Cerebellum (tissue), 4 donors: ENCODE measurements at places on chromosomes 12 and 14.

DNA sequence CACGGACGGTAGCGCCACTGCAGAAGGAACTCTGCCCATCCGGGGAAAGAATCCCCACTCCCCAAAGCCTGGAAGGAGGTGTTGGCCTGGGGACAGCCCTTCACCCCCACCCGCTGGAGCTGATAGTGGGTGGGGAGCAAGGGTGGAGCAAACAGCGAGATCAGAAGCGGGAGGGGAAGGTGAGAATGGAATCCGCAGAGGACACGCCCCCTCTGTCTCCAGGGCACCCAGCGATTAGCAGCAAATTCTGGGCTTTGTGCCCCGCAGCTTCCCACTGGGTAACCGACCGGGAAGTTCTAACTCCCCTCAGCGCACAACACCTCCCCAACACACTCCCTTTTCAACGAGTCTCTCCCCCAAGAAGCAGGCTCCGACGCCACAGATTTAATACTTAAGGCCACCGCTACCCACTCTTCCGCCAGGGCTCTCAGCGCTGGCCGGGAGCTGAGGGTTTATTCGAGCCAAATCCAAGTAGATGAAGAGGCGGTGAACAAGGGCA is 1.4 kb downstream of the SLC25A29 start:
- DNase-seq = peak; percentile 36

- DNase-seq = no peak
These were observed 86.8 kb downstream of the SOX5 start for GRCh38 chr12:23862701-23863100.

- DNase-seq = no peak
These were observed 106.2 kb downstream of the NUAK1 start for GRCh38 chr12:106032623-106032925.

- DNase-seq = no peak
These were observed 48.0 kb downstream of the ARF6 start for GRCh38 chr14:49940808-49941421.

DNA sequence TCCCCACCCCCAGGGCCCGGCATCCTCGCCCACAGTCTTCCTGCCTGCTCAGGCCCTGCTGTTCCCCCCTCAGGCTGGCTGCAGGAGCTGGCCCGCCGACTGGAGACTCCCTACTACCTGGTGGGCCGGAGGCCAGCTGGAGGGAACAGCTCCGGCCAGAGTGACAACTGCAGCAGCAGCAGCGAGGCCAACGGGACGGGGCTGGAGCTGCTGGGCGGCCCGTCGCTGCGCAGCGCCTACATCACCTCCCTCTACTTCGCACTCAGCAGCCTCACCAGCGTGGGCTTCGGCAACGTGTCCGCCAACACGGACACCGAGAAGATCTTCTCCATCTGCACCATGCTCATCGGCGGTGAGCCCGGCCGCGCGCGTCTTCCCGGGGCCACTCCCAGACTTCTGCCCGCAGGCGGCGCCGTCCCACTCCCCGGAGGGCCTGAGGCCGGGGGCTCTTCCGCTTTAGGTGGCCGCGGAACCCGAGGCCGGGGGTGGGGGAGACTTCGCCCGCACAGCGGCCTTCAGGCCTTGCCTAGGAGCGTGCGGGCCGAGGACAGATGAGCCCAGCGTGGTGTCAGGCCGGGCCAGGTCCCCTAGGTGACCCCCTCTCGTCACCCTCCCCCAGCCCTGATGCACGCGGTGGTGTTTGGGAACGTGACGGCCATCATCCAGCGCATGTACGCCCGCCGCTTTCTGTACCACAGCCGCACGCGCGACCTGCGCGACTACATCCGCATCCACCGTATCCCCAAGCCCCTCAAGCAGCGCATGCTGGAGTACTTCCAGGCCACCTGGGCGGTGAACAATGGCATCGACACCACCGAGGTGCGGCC is 10.2 kb downstream of the KCNH3 start:
- DNase-seq = no peak

DNA sequence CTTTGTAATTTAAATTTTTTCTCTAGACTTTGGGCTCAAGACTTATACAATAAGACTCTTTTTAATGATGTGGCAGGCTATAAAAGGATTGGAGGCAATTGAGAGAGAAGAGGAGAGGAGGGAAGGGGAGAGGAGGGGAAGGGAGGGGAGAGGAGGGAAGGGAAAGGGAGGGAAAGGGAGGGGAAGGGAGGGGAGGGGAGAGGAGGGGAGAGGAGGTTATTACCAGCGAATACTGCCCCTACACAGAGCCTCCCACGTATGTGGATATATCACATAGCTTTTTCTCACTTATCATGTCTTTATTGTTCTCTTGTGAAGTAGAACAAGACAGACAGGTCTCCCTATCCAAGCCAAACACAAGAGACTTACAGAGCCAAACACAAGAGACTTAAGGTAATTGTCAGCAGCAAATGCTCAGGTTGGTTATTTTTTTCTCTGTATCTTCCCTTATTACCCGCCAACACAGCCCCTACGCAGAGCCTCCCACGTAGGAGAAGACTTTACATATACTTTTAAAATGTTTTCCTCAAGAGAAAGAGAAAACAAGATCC is 63.1 kb downstream of the DRAM1 start:
- no peak for DNase-seq

GRCh38 chr14:24473211-24473610 is 30.6 kb upstream of the SDR39U1 start:
- no peak for DNase-seq

- no peak for DNase-seq
These were observed 35.1 kb downstream of the NCOR2 start for GRCh38 chr12:124532331-124532750.

GRCh38 chr12:1830981-1831963 is 10.9 kb downstream of the LRTM2 start:
- DNase-seq = no peak

DNA sequence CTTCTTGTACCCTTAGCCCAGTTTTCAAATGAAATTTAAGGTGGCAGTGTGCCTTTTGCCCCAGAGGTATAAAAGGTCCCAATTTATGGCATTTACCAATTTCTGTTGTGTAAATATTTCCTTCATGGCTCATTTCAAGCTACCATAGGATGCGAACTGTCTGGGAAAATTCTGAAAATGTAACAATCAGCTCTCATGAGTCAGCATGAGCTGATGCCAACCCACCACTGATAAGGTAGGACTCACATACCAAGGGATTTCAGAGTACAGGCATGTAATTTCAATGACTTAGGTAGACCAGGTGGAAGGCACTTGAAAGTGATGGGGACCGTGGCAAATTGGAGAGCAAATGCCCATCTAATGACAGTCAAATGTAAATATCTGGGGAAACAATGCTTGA is 169.5 kb downstream of the TTC8 start:
- no peak for DNase-seq

DNA sequence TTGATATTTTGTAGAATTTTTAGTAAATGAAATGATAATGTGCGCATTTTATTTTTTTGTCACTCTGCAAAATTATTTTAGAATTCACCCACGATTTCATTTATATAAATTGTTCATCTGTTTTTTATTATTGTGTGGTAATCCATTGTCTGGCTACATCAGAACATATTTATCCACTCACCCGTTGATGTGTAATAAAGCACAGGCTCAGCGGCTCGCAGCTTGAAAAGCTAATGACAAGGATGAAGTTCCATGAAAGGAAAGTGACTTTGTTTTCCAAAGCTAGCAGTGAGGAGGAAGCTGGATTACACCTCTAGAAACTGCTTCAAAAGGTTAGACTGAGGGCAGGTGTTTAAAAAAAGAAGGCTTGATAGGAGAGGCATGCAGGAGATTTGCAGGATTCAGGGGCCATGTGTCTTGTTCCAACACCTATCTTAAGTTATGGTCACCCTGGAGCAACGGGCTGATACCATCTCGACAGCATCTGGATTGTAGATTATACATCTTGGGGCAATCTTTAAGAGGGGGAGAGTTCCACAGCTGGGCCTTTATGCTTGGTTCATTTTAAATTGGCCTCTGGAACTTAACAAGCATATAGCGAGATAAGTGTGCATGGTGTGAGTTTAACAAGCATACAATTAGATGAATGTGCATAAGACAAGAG is 194.1 kb downstream of the TMTC3 start:
- no peak for DNase-seq

GRCh38 chr14:102979406-102979805 is 56.9 kb downstream of the AMN start:
- DNase-seq = no peak

DNA sequence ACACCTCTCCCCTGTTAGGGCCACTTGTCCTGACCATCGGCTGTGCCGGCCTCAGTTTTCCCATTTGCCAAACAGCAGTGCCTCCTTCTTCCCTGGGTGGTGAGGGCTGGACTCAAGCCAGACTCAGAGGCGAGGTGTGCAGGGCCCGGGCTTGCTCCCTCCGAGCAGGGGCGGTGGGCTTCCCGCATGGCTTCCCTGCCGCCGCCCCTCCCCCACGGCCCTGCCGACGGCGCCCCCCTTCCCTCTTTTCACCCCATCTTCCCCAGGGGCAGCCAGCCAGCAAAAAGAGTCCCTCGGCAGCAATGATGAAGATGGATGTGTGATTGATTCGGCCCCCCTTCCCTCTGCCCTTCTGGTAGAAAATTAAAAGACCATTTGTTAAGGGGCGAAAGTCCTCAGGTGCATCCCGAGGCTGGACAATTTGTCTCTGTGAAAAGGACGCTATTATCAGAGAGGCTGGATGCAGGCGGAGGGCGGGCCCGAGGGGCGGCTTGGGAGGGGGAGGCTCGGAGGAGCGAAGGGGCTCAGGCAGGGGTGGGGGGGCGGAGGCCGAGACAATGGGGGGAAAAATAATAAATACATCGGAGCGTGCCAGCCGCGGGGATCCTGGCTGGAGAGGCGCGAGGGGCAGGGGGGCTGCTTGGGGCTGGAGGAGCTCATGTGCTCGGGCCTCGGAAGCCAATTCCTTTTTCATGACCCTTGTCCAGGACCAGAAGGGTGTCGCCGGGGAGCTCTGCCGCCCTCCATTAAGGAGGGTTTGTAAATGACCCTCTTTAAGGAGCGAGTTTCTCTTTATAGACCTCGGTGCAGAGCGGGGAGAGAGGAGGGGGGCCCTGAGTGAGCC is 48.0 kb upstream of the LHX5 start:
- DNase-seq = no peak

DNA sequence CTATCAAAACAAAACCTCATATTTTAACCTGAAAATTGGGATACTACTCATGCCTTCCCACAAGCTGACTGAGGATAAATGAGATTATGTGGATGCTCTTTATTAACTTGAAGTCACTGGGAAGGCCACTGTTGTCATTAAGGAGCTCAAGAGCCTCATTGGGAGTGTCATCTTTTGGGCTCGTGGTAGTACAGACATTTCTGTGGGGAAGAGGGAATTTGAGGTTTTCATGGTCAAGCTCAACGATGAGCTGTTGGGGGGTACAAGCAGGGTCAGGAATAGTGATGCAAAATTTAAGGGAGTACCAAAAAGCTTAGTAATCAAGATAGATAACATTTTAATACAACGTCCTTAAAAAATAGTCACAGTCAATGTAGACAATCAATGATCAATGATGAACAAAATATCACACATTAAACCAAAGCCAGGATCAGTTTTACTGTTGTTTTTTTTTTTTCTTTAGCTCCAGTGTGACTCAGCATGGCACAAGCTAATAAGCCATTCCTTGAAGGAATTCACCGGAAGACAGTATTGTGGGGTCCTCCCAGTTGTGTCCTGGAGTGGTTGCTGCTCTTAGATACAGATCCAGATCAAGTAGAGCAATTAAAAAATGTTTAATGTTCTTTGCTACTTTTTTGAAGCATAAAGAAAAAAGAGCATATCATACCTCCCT is 130.9 kb downstream of the C12orf75 start:
- DNase-seq = no peak

GRCh38 chr12:98799822-98800221 is 154.7 kb downstream of the APAF1 start:
- no peak for DNase-seq

DNA sequence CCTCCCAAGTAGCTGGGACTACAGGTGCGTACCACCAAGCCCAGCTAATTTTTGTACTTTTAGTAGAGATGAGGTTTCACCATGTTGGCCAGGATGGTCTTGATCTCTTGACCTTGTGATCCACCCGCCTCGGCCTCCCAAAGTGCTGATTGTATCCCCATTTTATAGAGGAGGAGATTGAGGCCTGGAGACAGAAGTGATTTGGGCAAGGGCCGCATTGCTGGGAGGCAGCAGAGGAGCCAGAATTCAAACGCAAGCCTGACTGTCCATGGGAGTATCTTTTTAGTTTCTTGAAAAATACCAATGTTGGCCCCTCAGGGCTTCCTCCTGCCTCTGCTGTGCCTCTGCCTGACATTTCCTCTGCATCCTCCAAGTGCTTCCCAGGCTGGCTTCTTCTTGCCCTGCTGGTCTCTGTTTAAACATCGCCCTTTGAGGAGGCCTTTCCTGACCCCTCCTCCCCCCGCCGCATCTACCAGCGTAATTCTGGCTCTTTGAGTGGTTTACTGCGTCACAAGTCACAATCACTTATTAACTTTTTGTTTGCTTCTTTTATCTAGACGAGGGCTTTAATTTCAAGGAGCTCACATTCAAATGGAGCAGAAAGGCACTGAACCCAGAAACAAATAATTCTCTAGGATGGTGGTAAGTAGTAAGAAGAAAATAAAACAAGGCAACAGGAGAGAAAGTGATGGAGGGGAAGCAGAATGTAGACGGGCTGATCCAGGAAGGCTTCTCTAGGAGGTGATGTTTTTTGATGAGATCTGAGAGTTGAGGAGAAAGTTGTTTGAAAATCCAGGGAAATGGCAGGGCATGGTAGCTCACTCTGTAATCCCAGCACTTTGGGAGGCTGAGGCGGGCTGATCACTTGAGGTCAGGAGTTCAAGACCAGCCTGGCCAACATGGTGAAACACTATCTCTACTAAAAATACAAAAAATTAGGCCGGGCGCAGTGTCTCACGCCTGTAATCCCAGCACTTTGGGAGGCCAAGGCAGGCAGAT is 91.0 kb upstream of the MED13L start:
- DNase-seq = no peak

GRCh38 chr12:9051158-9051550 is 61.8 kb downstream of the KLRG1 start:
- no peak for DNase-seq

DNA sequence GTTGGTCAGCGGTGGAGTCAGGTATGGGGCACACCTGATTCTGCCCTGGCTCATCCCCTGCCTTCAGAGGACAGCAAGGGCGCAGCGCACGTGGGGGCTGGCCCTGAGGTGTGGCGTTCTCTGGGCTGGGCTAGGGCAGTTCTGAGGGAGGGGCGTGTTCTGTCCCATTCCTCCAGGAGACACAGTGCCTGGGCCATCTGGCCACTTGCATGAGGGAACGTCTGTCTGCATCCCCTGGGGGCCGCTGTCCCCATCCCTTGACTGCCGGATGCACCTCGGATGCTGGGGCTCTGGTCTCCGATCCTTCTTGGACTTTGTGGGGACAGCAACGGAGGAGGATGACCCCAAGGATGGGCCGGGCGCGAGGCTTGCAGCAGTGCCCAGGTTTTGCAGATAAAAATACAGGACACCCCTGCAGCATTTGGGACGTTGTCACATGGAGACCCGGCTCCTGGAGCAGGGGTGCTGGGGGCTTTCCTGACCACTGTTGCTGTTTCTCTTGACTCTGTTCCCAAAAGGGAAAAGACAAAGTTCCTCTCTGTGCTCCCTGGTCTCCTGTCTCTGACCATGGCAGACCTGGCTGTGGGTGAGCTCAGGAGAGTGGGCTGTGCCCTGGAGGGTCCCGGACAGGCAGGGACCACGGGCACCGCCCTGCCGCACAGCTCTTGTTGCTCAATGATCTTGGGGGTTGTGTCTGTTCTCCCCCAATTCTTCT is 6.9 kb downstream of the MTA1 start:
- no peak for DNase-seq

GRCh38 chr12:6494258-6494743 is 399 bp downstream of the NCAPD2 start:
- DNase-seq = no peak
